ENCODE measurements at places on chromosomes 5 and 9.

GRCh38 chr9:33697171-33697570 is 98.2 kb upstream of the PRSS3 start:
- no peak for DNase-seq

- no peak for DNase-seq
Measured at GRCh38 chr5:138258704-138259292, 15.6 kb downstream of the GFRA3 start.

DNA sequence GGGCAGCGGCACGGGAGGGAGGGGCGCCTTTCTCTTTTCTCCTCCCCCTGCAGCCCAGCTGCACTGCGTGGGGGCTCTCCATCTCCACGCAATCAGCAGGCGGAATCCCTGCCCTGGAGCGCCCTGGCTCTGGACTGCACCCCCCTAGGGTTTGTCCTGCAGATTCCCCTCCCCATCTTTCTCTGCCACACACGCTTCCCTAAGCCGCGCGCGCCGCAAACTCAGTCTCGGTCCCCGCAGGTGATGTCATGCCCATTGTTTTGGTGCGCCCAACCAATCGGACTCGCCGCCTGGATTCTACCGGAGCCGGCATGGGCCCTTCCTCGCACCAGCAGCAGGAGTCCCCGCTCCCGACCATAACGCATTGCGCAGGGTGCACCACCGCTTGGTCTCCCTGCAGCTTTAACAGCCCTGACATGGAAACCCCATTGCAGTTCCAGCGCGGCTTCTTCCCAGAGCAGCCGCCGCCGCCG is at the start of gene KCNN2:
Gene KCNN2, plus strand, starts transcription at position 347 of the 473 bp plus-strand sequence. Its CDS starts 70 bp downstream, at position 417.
- DNase-seq = no peak

GRCh38 chr9:117400171-117400570 is 14.7 kb downstream of the ASTN2 start:
- no peak for DNase-seq

- DNase-seq = peak; percentile 80
Measured at GRCh38 chr9:83707768-83708514, at the start of gene UBQLN1. TSS of gene UBQLN1 (minus strand) at chr9:83707958. CDS start at chr9:83707679, 279 bp downstream.

- no peak for DNase-seq
Measured at GRCh38 chr5:154312000-154312399, 121.5 kb downstream of the GALNT10 start.

- no peak for DNase-seq
Measured at GRCh38 chr5:149015561-149015960, 47.3 kb downstream of the SH3TC2 start.

- no peak for DNase-seq
Measured at GRCh38 chr5:76553251-76553650, 70.0 kb downstream of the F2RL2 start.

DNA sequence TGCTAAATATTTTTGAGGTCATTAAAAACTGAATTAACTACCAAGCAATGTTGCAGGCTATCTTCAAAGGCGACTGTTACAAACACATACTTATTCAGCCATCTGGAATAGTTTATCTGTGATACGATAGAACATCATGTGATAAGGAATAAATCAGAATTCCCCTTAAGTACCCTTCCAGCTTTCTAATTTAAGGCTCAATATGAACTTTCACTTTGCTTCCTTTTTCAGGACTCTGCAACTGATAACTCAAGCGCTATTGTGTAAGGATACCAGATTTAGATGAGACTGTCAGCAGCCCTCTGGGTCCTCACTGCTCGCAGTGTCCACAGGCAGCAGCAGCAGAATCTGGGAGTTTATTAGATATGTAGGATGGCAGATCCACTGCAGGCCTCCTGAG is 416.3 kb downstream of the SPATA31D1 start:
- DNase-seq = no peak

DNA sequence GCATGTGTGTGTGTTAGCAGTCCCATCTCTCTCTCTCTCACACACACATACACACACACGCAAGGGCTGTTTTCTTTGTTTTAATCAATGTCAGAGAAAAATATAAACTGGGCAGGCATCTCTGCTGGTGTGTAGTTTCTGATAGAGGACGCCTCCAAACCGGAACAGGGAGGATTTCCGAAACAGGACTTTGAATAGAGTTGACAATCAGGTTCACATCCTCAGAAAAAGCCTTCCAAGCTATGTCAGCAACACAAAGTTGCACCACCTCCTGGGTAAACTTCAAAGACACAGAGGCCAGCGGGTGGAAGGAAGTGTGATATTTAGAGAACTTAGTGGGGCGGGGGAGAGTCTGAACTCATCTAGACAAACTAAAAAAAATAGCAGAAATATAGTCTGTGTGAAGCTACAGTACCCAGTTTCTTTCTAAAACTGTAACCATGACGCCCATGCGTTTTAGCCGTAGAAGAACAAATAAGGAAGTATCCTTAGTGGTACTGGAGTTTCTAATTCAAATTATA is 1.2 kb downstream of the ST8SIA4 start:
- peak; percentile 39 for DNase-seq

DNA sequence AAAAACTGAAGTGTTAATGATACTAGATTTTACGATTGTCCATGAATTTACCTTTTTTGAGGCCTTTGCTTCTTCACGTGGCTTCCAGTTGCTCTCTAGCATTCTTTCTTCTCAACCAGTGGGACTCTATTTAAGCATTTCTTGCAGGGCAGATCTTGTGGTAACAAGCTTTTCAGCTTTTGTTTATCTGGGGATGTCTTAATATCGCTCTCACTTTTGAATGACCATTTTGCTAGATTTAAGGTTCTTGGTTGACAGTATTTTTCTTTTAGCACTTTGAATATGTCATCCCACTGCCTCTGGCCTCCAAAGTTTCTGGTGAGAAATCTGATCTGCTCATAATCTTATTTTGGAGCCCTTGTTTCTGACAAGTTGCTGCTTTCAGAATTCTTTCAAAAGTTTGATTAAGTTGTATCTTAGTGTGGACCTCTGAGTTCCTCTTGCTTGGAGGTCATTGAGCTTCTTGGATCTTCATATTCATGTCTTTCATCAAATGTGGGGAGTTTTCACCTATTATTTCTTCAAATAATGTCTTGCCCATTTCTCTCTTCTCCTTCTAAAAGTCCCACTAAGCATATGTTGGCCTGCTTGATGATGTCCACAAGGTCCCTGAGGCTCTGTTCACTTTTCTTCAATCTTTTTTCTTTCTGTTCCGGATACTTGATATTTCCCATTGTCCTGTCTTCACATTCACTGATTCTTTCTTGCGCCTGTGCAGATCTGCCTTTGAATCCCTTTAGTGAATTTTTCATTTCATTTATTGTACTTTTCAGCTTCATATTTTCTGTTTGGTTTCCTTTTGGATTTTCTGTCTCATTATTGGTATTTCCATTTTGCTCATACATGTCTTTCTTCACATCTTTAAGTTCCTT is 8.8 kb downstream of the EXOC3 start:
- DNase-seq = no peak

- DNase-seq = no peak
Measured at GRCh38 chr9:71504636-71505035, 263.7 kb downstream of the CEMIP2 start.

DNA sequence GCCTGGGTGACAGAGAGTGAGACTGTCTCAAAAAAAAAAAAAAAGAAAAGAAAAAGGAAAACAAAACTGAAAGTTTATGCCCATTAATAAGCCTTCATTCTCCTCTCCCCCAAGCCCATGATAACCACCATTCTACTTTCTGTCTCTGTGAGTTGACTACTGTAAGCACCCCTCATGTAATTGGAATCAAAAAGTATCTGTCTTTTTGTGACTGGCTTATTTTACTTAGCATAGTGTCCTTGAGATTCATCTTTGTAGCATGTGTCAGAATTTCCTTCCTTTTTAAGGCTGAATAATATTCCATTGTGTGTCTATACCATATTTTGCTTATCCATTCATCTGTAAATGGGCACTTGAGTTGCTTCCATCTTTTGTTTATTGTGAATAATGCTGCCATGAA is 14.0 kb upstream of the TMEM171 start:
- DNase-seq = no peak

DNA sequence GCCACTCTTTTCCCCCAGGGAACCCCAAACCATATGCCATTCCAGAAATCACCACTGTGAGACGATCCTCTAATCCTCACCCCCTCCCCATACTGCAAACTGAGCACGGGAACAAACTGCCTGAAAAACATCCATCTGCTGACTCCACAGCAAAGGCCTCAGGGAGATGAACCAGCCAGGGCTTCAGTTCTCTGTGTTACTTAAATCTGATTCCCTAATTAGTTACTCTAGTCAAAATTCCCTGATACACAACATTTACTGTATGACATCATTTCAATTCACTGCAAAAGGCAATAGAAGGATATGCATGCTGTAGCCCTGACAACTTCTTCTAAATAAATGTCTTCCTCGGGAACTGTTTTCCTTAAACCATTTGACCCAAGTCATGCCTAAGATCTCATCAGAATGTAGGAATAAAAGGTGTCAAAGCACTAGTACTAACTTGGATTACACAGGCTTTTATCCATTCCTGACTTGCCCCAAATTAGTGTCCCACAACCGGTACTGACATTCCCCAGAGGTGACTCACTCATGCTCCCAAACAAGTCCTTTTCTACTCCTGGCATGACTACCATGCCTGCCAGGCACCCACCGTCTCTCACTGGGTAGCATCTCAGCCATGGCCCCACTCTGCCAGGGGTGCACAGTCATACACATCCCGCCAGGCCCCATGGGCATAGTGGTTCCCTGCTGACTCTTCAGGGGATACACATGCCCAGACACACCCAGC is 35.0 kb downstream of the MTX3 start:
- DNase-seq = no peak

GRCh38 chr5:146428658-146429057 is 18.5 kb upstream of the TCERG1 start:
- no peak for DNase-seq

DNA sequence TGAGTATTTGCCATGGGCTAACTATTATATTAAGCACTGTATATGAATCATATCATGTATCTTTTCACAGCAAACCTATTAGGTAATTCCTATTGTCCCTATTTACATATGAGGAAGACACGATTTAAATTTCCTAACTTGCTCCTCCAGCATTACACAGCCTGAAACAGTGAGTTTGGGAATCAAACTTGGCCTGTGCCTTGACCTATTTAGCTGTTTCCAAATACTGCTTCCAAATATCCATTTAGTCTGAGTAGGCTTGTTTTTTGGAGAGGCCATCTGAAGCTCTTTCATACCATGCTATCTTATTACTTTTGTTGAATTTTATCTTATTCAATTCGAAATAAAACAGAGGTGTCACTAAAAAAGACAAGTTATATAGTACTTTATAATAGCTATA is 447.3 kb upstream of the MPDZ start:
- DNase-seq = no peak

DNA sequence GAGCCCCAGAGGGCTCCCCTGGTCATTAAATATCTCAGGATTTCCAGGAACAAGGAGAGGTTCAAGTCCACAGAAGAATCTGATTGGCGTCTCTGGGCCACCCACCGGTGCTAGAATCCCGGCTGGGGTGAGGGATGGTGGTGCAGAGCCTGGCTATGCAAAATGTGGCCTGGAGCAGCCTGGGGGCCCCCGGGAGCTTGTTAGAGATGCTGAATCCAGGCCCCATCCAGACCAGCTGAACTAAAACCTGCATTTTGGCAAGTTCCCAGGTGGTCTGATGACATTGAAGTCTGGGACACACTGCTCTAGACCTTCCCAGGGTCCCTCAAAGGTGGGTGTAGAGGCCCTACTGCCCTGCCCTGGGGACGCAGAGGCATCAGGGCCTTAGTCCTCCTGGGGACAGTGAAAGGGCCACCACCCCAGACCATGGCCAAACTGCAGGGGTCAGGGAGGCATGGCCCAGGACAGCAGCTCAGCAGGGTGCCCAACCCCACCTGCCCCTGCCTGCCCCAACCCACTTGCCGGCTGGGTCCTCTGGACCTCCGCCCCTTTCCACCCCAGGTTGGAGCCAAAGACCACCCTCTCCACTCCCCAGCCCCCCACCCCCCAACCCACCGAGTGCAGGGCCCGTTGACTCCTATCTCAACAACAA is 34.7 kb downstream of the ADAMTS2 start:
- DNase-seq = no peak

GRCh38 chr5:180160215-180160614 is 48.8 kb downstream of the RASGEF1C start:
- no peak for DNase-seq

DNA sequence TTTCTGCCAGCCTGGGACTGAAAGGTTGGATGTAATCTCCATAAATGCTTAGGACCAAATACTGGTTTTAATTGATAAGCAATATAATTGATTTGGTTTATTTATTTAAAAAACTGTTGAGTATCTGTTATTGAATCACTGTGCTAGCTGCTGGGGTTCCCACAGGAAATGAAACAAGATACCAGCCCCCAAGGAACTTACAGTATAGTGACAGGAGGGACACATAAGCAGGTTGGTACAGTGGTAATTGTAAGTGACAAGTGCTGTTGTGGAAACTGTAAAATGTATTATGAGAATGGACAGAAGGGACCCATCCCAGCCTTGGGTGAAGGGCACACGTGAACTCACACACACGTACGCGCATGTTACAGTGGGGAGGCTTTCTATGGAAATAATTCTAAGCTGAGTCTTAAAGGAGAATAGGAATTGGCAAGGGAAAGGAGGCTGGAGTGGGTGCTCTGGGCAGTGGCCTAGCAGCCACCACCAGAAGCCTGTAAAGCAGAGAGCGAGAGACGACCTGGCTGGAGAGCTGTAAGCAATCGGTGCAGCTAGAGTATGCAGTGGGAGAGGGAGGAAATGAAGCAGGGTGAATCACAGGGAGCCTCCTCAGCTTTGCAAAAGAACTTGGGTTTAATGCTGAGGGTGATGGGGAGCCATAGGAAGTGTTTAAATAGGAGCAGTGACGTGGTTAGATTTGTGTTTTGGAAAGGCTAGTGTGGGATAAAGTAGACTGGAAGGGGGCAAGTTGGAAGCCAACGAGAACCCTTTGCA is 39.3 kb downstream of the GLRA1 start:
- DNase-seq = no peak

DNA sequence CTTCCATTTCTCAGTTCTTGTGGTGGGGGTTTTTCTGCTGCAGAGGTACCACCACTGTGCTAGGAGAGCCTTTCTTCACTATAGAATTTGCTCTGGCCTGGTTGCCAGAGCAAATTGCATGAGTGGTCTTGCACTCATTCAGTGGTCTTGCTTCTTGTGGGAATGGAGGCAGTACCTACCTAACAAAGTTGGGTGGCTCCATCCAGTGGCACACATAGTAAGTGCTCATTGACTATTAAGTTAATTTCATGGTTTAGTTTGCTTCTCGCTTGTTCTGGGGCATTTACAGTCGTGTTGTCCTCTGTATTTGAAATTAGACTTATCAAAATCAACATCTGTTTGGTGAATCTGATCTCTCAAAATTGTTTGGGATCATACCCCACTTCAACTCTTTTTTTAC is 23.0 kb downstream of the SLC28A3 start:
- no peak for DNase-seq

- no peak for DNase-seq
Measured at GRCh38 chr5:16529306-16529705, 63.7 kb upstream of the ZNF622 start.
